ENCODE measurements at places on chromosomes 11 and 22. TPM values are rescaled to one million over a fixed set of nuclear protein-coding genes. Genes with fewer than 3 reads are reported as not detected.

KCNJ5 gene
- 5.2 TPM for polyA plus RNA-seq

OOSP1 gene
- not detected for polyA plus RNA-seq

SLCO2B1 gene
- 7.5 TPM for polyA plus RNA-seq

RCOR2 gene
- 11.4 TPM for polyA plus RNA-seq

KDM4E gene
- polyA plus RNA-seq = 0.35 TPM

CSF2RB gene
- polyA plus RNA-seq = 2.8 TPM

DNA sequence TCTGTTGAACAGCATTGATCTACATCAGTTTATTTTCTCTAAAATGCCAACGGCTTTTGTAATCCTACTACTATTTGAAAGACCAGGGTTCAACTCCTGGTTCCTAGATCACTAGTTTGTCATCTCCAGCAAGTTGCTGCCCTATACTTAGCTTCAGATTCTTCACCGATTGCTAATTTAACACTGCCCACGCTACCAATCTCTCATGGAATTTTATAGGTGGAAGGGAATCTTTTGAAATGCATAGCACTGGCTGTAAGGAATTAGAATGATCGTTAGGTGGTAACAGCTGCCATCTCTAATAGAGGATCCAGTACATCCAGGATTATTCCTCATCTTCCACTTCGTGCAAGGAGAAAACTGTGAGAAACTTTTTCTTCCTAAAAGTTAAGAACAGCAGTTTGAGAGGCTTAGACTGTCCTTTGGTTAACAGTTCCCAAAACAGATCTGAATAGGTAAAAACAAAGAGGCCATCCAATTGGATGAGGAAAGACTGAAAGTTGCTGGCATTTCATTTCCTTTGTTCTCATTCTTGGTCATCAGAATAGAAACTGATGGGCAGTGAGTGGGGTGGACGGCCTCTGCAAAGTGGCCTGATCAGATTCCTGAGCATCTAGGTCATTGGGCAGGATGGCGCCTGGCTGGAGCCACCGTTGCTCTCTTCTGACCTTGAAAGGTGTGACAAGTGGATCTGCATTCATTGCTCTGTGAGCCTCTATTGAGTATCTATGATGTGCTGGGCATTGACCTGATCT is 236.3 kb upstream of the SORL1-AS1 start:
- DNase-seq = no peak

DNA sequence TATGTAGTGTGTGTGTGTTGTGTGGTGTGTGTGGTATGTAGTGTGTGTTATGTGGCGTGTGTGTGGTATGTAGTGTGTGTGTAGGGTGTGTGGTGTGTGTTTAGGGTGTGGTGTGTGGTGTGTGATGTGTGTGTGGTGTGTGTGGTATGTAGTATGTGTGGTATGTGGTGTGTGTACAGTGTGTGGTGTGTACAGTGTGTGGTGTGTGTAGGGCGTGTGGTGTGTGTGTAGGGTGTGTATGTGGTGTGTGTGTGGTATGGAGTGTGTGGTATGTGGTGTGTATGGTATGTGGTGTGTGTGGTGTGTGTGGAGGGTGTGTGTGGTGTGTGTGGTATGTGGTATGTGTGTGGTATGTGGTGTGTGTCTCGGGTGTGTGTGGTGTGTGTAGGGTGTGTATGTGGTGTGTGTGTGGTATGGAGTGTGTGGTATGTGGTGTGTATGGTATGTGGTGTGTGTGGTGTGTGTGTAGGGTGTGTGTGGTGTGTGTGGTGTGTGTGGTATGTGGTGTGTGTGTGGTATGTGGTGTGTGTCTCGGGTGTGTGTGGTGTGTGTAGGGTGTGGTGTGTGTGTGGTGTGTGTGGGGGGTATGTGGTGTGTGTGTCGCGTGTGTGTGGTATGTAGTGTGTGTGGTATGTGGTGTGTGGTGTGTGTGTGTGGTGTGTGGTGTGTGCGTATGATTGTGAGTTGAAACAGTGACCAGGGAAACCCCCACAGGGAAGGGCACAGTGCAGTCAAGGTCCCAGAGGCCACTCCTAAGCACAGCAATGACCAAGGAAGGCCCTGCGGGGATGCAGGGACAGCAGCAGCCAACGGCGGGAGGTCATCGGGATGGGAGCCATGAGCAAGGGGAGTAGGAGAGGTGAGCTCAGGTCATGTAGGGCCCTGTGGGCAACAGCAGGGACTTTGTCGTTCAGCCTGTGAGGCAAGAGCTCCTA is 2.9 kb upstream of the PPP6R2 start:
- no peak for DNase-seq

DNA sequence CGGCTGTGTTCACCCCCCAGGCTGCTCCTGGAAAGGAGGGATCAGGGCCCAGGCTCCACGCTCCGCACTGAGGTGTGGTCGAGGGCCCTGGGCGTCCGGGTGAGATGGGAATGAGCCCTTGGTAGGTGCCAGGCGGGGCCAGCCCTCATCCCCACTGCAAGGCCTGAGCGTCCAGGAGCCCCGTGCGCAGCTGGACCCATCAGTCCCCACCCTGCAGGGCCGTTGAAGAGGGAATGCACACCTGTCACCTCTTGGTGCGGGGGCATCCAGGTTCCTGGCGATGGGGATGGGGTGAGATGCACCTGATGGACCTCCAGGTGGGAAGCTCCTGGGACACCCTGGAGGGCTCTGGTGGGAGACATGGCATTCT is 72.2 kb downstream of the KCNQ1 start:
- DNase-seq = no peak

- no peak for DNase-seq
These were observed 11.7 kb upstream of the MPEG1 start for GRCh38 chr11:59224351-59224928.

DNA sequence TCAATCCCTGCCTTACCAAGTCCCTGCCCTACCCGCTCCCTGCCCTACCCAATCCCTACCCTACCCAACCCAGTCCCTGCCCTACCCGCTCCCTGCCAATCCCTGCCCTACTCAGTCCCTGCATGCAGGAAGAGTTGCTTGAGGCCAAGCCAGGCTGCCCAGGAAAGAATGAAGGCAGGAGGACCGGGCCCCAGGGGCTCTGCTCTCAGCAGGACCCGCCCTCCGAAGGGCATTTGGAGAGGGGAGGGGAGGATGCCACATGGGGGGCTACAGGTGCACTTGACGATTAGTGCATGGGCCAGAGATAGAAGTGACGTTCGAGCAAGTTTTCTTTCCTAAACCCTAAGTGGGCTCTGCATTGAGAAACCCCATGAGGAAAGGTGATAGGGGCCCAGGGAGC is 581.2 kb downstream of the TBC1D22A start:
- no peak for DNase-seq

- DNase-seq = no peak
These were observed 22.9 kb upstream of the CARS1 start for GRCh38 chr11:3080104-3080503.

DNA sequence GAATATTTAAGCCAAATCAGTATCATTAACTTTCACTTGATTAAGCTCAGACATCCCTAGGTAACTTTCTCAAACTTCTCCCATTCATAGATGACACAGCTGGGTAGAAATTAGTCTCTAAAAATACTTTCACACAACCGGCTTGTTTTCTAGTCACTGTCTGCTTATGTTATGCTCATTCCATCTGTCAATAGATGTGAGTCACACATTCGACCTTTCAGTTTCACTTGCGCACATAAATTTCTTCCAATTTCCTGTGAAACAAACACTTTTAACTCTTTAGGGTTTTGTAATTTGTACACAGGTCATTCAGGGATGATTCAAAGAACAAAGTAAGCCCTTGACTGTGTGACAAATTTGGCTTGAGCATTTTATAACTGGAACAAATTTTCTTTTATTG is 723.0 kb downstream of the KCNA4 start:
- no peak for DNase-seq

DNA sequence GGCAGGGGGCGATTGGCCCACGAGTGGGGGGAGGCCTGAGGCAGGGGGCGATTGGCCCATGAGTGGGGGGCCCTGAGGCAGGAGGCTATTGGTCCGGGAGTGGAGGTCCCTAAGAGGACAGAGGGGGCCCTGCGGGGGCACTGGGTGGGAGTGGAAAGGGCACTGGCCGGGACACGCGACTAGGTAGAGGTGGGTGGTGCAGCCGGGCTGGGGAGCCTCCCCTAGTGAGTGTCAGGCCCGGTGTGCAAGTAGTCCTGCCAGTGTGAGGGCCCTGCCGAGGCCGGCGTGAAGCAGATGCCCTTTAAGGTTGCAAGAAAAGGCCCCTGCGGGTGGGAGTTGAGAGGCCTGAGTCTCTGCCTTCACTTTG is 909 bp upstream of the BRD1 start:
- no peak for DNase-seq

GRCh38 chr22:44838316-44839016 is 86.1 kb downstream of the ARHGAP8 start:
- no peak for DNase-seq

DNA sequence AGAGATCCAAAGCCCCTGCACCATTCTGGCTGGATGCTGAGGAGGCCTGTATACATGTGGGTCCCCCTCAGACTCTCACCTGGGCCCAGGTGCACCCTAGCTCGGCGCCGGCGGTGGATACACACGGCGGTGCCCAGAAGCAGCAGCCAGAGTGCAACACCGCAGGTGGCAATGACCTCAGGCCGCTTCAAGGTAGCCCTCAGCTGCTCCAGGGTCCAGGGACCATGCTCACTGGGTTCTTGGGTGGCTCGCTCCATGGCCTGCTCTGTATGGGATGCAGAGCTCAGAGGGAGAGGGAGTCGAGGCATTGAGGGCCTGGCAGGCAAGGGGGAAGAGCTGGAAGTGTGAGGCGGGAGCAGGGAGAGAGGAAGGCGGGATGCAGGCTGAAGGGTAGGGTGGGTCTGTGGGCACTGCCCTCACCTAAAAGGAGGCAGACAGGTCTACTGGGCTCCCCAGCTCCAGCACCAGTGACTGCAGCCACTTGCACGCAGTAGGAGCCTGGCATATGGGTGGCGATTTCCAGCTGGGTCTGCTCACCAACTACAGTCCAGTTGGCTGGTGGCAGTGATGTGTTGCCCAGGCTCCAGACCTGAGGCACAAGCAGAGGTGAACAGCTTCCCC is 3.8 kb downstream of the ROBO4 start:
- DNase-seq = no peak

- DNase-seq = no peak
These were observed 2.1 kb downstream of the FNBP4 start for GRCh38 chr11:47765086-47765485.

DNA sequence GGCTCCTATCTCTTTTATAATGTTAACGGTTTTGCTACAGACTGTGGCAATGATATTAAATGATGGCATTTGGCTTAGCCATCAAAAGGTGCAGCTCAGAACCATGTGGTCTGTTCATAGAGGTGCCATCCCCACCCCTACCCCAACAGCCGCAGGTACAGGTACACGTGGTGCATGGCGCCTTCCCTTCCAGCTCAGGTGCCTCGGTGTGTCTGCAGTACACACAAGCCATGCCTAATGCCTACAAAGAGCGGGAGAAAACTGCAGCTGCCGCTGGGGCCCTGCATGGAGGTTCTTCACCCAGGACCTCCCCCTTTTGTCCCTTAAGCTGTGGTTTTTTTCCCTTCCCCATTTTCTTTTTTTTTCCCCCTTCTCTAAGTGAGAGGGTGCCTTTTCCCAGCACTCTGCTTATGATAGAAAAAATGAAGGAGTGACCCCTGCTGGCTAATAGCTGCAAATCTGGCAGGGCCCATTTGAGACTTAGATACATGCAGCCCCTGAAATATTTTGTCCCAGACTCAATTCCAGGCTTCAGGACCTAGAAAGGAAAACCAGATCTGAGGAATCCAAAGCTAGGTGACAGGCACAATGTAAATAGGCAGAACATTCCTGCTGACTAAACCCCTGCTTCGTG is 6.5 kb downstream of the OR52M1 start:
- no peak for DNase-seq

- no peak for DNase-seq
These were observed 26.8 kb downstream of the CADM1 start for GRCh38 chr11:115477410-115477809.

DNA sequence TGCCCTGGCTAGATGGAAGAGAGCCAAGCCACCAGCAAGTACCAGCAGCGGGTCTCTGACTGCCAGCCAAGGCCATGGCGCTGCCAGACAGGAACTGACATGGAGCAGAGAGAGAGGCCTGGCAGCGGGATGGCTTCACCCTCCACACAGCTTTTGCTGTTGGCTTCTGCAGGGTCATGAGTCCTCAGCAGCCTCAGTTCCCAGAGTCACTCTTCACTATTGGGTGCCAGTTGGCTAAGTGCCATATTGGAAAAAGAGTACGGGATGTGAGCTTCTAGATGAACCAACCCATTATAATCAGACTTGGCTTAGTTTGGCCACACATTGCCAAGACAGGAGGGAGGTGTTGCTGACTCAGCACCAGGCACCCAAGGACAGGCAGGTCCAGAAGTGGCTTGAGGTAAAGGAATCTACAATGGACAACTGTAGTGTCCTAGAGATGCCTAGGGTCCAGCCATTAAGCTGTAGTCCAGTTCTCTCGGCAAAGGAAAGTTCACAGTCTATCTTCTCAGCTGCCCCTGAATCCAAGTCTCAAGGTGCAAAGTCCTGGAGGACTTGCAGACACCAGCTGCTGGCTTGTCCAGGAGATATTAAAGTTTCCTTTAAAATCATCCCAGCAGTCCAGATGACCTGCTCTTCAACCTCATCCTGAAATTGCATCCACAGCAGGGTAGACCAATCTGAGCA is 40.7 kb upstream of the POU2AF1 start:
- DNase-seq = no peak

- DNase-seq = no peak
These were observed 77.5 kb upstream of the CTSC start for GRCh38 chr11:88414981-88415413.

DNA sequence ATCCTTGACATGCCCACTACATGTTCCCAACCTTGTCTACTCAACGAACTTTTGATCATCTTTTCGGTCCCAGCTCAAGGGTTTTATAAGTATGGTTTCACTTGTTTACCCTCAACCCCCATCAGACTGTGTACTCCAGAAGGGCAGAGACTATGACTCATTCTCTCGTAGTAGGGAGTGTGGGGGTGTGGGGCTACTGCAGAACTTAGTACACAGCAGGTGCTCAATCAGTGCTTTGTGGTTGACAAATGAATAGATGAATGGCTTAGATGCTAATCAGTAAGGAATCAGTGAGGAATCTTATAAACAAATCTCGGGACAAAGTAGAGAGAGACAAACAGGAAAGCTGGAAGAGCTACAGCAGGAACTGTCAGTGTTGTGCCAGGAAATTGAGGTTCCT is 151.7 kb upstream of the PLET1 start:
- DNase-seq = no peak

GRCh38 chr11:69928975-69929374 is 109.8 kb upstream of the FGF3 start:
- no peak for DNase-seq

GRCh38 chr11:120805960-120806555 is 217.8 kb upstream of the TBCEL start:
- DNase-seq = no peak

DNA sequence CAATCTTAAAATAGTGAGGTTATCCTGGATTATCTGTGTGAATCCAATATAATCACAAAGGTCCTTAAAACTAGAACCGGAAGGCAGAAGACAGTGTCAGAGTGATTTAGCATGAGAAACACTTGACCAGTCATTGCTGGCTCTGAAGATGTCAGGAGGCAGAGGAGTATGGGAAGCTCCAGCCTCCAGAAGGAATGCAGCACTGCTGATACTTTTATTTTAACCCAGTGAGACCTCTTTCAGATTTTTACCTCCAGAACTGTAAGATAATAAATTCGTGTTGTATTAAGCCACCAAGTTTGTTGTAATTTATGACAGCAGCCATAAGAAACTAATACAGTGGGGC is 134.4 kb upstream of the ZC3H12C start:
- DNase-seq = no peak

- DNase-seq = no peak
These were observed 38.3 kb downstream of the TBX1 start for GRCh38 chr22:19798891-19799293.

- no peak for DNase-seq
These were observed 16.9 kb downstream of the FADS2 start for GRCh38 chr11:61844909-61845565.

Data from left renal cortex interstitium (tissue), 4 donors.